H1 (cell line): ENCODE measurements at places on chromosomes 4 and X. TPM values are rescaled to one million over a fixed set of nuclear protein-coding genes. Genes with fewer than 3 reads are reported as not detected.

GRCh38 chr4:112882286-112882685 lies 167.2 kb upstream of the ANK2 start:
- H3K4me1 ChIP-seq, result 0 out of 2 replicates have a peak, but pooled peaks cover 1% of the 10 kb centered on the region
- no peak for DNase-seq
- H3K4me3 ChIP-seq, result no peak overlapping the region

DNA sequence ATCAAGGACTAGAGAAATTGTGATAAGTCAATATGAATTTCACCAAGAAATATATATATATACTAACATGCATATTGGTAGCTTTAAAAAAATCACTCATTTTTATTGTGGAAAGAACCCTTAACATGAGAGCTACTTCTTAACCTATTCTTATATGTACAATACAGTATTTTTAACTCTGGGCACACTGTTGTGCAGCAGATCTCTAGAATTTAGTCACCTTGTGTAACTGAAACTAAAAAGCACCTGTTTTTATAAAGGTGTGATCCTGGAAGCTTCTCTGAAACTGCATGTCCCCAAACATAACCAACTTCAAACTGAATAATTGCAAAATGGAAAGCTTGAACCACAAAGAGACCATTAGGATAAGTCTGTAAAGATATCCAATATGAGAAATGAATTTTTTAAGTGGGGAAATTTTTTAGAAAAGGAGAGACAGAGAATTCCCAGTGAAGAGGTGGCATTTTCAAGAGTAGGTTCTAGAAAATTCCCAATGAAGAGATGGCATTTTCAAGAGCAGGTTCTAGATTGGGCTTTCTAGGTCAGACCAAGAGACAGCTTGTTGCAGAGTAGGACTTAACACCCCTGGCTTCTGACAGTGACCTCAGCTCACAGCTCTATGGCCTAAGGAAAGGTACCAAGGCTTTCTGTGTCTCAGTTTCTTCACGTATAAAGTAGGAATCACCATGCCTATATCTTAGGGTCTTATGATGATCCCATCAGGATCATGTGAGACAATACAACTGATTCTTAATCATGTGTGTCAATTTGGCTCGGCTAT lies 22.0 kb upstream of the PPARGC1A start:
- no peaks in the 10 kb centered on the region for H3K4me1 ChIP-seq
- H3K36me3 ChIP-seq, result no peaks in the 10 kb centered on the region
- no peaks in the 10 kb centered on the region for H3K27me3 ChIP-seq

GRCh38 chr4:100208459-100208858 lies 18.2 kb upstream of the DDIT4L start:
- H3K36me3 ChIP-seq, result no peaks in the 10 kb centered on the region
- H3K27ac ChIP-seq, result no peak overlapping the region
- no peak for DNase-seq
- no peaks in the 10 kb centered on the region for H3K4me1 ChIP-seq
- no peaks in the 10 kb centered on the region for H3K27me3 ChIP-seq

DNA sequence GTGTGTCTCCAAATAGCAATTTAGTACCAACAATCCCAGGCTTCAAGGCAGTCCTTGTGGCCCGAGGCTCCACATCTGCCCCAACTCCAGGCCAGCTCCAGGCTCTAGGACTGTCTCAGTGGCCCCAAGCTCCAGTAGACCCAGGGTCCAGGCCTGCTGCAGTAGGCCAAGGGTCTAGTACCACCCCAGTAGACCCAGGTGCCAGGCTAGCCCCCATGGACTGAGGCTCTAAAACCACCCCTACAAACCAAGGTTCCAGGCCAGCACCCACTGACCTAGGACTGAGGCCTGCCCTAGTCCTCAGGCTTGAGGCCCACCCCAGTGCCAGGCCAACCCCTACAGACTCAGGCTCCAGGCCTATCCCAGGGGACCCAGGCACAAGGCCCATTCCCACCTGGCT lies 191.6 kb downstream of the DLG3 start:
- no peak overlapping the region for H3K27ac ChIP-seq
- H3K36me3 ChIP-seq, result no peaks in the 10 kb centered on the region
- H3K27me3 ChIP-seq, result no peaks in the 10 kb centered on the region
- no peak overlapping the region for H3K4me3 ChIP-seq
- no peak for DNase-seq

GRCh38 chr4:97645071-97645821 lies 498.0 kb downstream of the STPG2 start:
- H3K36me3 ChIP-seq, result no peaks in the 10 kb centered on the region
- H3K4me3 ChIP-seq, result no peak overlapping the region
- DNase-seq, result no peak
- no peaks in the 10 kb centered on the region for H3K4me1 ChIP-seq

- H3K27ac ChIP-seq, result no peak overlapping the region; the same call in 1 of the 2 replicates
- H3K4me1 ChIP-seq, result peaks cover 18% of the 10 kb centered on the region
- H3K36me3 ChIP-seq, result no peaks in the 10 kb centered on the region
- DNase-seq, result no peak
- no peak overlapping the region for H3K4me3 ChIP-seq
These were observed 101.4 kb downstream of the ADRA2C start for GRCh38 chr4:3867403-3868100.

GRCh38 chr4:76725039-76725438 lies 172.9 kb downstream of the SOWAHB start:
- no peak for DNase-seq
- H3K27ac ChIP-seq, result no peak overlapping the region

- peaks cover 32% of the 10 kb centered on the region for H3K36me3 ChIP-seq
- H3K4me3 ChIP-seq, result peak overlapping the region; percentile 99
- no peak for DNase-seq
- no peak overlapping the region for H3K27ac ChIP-seq
- H3K27me3 ChIP-seq, result no peaks in the 10 kb centered on the region
- no peaks in the 10 kb centered on the region for H3K4me1 ChIP-seq
These were observed 648.7 kb upstream of the DIPK2B start for GRCh38 chrX:45849261-45849862.

DNA sequence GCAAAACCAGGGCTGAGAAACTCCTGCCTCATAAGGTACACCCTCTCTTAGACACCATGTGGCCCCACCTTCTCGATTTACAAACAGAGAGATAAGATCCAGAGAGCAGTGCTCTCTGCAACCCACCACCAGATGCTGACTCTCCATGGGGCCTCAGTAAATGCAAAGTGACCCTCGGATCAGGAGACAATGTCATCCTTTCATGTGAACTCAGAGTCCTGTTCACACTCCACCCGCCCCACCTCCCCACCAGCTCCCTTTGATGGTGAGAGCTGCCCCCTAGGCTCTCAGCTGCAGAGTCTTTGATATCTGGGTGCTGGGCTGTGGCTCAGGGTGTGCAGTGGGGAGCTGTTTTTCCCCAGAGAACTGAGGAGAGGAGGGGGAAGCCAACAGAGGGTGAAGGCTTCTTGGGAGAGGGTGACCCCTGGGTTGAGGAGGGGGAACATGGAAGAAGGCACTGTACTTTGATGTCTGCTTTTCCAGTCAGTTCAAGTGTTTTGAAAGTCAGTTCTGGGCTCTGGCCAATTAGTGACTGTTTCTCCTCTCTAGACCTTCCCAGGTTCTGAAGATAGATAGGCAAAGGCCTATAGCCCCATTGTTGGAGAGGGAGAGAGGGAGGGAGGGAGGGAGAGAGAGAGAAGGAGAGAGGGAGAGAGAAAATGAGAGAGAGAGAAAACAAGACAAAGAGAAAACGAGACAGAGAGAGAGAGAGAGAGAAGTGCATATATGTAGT lies 88.2 kb downstream of the SCD5 start:
- H3K4me1 ChIP-seq, result peaks cover 1% of the 10 kb centered on the region
- H3K27ac ChIP-seq, result no peak overlapping the region
- no peaks in the 10 kb centered on the region for H3K27me3 ChIP-seq

GRCh38 chrX:40267334-40268187 lies 169.8 kb upstream of the BCOR start:
- H3K36me3 ChIP-seq, result no peaks in the 10 kb centered on the region; the same call in 1 of the 2 replicates
- no peaks in the 10 kb centered on the region for H3K27me3 ChIP-seq
- H3K27ac ChIP-seq, result no peak overlapping the region
- H3K4me3 ChIP-seq, result no peak overlapping the region
- H3K4me1 ChIP-seq, result peaks cover 12% of the 10 kb centered on the region

- no peaks in the 10 kb centered on the region for H3K27me3 ChIP-seq
- H3K4me3 ChIP-seq, result no peak overlapping the region
- no peak for DNase-seq
- no peaks in the 10 kb centered on the region for H3K4me1 ChIP-seq
These were observed 69.5 kb downstream of the TNIP2 start for GRCh38 chr4:2686379-2687265.

- H3K4me1 ChIP-seq, result no peaks in the 10 kb centered on the region; the same call in 1 of the 2 replicates
- H3K4me3 ChIP-seq, result no peak overlapping the region
- H3K36me3 ChIP-seq, result no peaks in the 10 kb centered on the region
- no peak overlapping the region for H3K27ac ChIP-seq
- no peak for DNase-seq
These were observed 15.7 kb downstream of the CFAP99 start for GRCh38 chr4:2434420-2434819.

DNA sequence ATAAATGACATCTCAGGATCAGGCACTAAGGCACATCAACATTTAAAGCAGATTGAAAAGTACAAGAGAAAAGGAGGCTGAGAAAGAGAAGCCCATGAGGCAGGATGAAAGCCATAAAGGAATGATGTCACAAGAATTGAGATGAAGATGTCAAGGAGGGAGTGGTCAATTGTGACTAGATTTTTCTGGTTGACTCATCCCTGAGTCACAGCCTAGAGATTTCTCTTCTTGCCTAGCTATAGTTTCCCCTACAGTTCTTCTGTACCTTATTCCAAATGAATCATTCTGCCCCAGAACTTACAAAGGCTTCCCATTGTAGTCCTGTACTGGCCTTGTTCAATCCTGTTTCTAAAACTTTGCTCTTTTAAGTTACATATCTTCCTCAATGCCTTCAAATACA lies 3.4 kb upstream of the USP53 start:
- no peak overlapping the region for H3K4me3 ChIP-seq
- DNase-seq, result no peak
- H3K27me3 ChIP-seq, result no peaks in the 10 kb centered on the region
- H3K36me3 ChIP-seq, result no peaks in the 10 kb centered on the region
- H3K27ac ChIP-seq, result no peak overlapping the region

SYN1 gene
- total RNA-seq, result 12.9 and 14.1 TPM in 2 replicates

BEND2 gene
- not detected in 2 replicates for total RNA-seq

SOWAHD gene
- 1.7 and 1.8 TPM in 2 replicates for total RNA-seq

SOX3 gene
- 38.9 and 41.0 TPM in 2 replicates for total RNA-seq
